Sciatic nerve (tissue), 2 donors: ENCODE measurements at places on chromosomes 16 and 17.

GRCh38 chr16:80433623-80434022 is 107.2 kb upstream of the DYNLRB2 start:
- no peak for DNase-seq

DNA sequence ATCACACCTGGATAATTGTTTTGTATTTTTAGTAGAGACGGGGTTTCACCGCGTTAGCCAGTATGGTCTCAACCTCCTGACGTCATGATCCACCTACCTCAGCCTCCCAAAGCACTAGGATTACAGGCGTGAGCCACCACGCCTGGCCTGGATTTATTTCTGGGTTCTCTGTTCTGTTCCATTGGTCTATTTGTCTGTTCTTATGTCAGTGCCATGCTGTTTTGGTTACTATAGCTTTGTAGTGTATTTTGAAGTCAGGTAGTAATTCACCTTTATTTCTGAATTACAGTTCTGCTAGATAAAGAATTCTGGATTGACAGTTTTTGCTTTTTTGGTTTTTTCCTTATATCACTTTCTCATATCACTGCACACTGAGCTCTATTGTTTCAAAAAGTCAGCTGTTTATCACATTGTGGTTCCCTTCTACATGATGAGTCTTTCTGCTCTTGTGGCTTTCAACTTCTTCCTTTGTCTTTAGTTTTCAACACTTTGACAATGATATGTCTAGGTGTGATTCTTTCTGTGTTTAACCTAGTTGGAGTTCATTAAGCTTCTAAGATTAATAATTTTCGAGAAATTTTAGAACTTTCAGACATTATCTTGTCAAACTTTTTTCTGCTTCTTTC is 98.2 kb downstream of the CA4 start:
- DNase-seq, result no peak

DNA sequence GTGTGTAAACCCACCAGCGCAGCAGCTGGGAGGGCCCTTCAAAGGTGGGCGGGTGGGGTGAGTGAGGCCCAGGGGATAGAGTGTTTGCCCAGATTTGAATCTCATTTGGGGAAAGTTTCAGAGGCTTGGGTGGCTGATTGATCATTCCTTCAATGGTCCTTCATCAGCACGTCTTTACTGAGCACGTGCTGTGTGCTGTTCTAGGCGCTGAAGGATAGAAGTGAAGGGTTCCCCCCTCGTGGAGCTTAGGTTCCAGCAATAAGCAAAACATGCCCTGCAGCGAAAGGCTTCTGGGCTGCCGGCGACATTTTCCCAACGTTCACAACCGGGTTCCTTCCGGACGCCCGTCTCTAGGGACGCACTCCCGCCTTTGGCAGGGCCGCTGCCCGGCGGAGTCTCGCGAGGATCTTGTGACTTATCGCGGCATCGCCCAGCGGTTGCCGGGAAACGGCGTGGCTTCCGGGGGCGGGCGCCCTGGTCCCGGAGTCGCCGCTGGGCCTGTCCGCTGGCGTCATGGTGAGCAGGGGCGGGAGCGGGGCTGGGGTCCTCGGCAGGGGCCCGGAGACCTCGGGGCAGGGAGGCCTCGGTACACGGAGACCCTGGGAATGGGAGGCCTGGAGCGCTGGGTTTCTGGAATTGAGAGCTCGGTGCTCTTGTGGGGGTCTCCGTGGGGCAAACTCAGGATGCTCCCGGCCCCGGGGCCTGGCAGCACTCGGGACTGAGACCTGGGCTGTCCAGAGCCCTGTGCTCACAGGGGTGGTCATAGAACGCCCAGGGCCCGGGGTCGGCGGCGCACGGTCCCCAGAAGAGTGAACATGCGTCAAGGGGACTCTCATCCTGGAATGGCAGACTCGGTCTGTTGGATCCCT is 3.2 kb upstream of the DBNDD1 start:
- DNase-seq, result peak; percentile 96

DNA sequence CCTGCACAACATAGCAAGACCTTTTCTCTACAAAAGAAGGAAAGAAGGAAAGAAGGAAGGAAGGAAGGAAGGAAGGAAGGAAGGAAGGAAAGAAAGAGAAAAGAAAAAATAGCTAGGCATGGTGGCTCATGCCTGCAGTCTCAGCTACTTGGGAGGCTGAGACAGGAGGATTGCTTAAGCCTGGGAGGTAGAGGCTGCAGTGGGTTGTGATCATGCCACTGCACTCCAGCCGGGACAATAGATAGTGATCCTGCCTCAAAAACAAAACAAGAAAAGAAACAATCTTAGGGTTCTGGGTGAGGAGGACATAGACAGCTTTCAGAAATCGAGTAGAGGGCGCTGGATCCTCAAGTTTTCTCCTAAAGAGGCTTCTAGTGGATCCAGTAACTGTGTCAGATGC is 59.7 kb upstream of the CLEC3A start:
- no peak for DNase-seq

DNA sequence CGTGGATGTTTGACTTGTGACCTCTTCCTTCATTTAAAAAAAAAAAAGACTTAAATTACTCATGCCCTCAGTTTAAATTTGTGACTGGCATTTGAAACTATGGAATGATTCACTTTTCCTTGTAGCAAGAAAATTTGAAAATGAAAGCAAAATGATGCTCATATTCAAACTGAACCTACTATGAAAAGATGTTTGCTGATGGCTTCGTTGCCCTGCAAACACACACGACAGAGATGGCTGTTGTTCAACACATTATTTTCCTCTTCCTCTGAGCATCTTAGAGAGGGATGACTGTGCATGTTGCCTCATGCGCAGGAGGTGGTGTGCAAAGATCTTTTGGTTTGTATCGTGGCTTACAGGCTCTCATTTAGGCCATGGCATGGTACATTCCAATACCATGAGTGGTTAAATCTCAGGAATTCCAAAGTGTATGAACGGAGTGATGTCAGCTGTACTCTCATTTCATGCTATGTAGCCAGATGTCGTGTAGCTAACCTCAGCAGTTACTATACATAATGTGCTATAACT is 164.5 kb downstream of the PRKCA start:
- DNase-seq, result no peak
